ENCODE measurements at places on chromosomes 7 and 10.
A peak's percentile ranks its signal among the peaks of the same experiment; 100 is the strongest.

DNA sequence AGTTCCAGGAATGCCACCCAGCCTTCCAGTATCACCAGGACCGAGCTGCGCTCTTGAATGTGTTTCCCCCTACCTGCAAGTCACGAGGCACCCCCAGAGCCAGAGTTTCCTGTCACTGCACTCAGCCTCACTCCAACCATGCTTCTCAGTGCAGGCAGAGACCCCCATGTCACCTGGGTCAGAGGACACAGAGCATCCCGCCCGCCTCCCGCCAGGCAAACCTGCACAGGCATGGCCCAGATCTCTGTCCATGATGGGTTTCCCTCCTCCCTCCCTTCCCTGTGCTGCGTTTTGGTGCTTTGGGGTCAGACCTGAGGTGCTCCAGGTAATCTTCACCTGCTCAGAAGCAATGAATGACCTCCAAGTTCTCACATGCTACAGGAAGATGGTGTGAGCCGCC is 3.1 kb upstream of the RET start:
- DNase-seq, result no peak

DNA sequence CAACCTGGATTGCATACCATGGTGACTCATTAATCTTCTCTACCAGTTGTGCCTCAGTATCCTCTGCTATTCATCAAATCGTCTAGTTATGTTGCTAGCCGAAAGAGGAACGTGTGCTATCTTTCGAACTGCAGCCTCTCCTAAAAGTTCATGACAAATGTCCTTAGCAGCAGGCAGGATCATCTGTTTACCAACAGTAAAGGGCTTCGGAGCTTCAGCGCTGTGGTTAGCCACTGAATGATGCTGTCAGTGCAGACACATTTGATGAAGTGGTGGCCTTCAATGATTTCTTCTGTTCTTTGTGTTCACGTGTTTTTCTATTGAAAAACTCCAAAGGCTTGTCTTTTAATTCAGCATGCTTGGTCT is 68.8 kb downstream of the CSTF2T start:
- no peak for DNase-seq

DNA sequence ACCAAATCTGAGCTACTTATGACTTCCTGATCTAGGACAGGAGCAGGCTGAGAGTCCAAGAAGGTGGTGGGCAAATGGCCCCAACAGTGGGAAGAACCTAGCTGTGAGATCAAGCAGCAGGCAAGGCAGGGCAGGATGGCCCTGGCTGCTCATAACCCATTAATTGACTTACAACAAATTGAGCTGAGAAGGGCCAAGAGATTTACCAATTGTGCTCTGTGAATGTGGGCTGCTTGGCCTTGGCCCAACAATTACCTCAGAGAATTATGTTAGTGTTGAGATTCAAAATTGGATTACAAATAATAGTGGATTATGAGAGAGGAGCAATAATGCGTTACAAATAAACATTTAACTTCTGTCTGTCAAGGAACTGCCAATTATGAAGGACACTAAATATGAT is 956.5 kb downstream of the KCNMA1 start:
- DNase-seq, result no peak

GRCh38 chr7:156751319-156751718 is 110.7 kb downstream of the RNF32 start:
- DNase-seq, result no peak

DNA sequence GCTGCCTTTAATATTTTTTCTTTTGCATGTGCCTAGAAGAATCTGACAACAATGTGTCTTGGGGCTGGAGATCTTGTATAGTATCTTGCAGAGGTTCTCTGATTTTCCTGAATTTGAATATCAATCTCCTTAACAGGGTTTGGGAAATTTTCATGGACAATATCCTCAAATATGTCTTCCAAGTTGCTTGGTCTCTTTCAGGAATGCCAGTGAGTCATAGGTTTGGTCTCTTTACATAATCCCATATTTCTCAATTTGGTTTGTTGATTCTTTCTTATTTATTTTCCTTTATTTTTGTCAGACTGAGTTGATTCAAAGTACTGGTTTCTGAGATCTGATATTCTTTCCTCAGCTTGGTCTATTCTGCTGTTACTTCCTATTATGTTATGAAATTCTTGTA is 208.7 kb upstream of the GLI3 start:
- no peak for DNase-seq

DNA sequence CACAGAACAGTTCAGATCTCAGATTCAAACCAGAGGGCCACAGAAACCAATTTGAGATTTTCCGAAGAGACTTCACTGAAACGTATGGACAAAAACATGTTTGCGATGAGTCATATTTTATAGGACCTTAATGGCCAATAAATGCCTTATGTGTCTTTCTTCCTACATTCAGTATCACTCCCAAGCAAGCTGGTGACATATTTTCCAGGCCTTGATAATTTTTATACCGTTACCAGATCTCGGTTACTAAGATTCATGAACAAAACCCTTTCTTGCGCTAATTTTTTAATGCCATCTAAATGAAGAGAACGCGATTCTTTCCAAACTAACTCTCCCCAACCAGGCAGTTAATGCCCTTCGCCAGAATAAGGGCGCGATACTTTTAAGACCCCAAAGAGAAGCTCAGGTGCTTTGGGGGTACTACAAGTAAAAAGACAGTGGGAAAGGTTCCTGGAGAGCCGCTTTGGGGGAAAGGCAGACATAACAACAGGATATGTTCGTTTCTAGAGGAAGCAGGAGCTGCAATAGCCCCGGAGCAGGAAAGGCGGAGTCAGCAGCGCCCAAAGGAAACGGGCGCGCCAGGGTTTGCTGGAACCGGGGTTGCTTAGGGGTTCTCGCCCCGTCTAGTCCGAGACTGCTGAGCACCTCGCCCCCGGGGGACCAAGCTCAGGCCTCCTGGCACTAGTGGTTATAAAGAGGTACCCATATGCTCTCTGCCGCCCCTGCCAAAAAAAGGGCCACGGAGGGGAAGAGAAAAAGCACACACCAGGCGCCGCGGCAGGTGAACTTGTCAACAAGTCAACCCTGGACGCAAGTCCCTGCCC is 884 bp downstream of the ICA1 start:
- peak; percentile 59 for DNase-seq

DNA sequence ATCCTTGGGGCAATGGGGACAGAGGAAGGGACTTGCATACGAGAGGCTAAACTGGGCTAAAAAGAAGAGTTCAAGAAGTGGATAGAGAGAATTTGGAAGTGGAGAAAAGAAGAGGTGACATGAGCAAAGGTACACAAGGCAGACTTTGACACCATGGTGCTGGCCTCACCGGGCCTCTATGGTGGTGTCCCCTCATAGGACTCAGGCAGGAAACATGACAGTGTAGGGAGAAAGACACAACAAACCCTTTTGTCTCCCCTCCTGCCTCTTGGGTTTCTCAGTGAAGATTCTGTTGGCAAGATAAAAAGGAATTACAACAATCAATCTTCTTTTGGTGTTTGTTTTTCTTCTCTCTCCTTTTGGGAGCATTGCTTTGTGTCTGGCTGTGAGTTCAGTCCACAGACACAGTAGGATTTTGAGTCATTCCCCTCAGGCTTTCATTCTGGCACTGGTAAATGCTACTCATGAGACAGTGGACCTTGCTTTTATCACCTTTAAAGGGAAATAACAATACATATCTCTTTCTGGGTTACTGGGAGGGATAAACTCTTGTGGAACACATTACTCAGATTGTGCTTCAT is 827.7 kb downstream of the TNS3 start:
- DNase-seq, result no peak

GRCh38 chr7:77565917-77566316 is 28.8 kb downstream of the PTPN12 start:
- DNase-seq, result no peak

- no peak for DNase-seq
Observed at GRCh38 chr10:99532687-99533495, at the start of gene NKX2-3. Gene NKX2-3, plus strand, starts transcription at chr10:99532942. Its CDS starts 190 bp downstream, at chr10:99533132.

DNA sequence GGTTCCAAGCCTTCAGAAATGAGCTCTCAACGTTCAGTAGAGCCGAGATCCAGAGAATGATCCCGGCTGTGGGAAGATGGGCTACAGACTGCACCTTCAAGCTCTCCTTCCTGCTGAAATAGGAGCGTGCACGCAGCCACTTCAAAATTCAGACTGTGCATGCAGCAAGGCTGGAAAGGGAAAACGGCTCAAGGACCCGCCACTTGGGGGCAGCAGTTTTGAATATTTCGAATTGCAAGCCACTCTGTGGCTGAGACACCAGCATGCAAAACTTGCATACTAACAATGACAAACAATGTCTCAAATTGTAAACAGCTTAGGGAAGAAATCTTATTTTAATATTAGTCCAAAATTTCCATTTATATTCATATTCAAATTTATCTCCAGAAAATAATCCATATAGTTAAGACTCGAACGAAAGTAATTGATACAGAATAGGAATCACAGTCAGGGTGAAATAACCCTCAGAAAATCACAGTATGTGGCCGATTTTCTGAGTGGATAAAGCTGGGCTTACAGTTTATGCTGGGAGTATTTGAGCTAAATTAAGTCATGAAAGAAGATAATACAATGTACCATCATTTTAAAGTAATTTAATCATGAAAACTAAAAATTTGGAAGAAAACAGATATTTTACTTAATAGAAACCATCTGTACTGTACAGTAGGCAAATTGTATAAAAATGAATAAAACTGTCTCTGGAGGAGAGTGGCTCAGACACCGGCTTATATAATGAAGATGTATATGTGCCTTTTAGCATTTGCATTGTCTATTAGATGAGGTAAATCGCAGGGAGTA is 137.9 kb upstream of the MKI67 start:
- peak; percentile 66 for DNase-seq

- no peak for DNase-seq
Observed at GRCh38 chr7:34734771-34735170, 76.8 kb downstream of the NPSR1 start.

GRCh38 chr7:33399528-33400213 is 270.3 kb downstream of the BBS9 start:
- no peak for DNase-seq

DNA sequence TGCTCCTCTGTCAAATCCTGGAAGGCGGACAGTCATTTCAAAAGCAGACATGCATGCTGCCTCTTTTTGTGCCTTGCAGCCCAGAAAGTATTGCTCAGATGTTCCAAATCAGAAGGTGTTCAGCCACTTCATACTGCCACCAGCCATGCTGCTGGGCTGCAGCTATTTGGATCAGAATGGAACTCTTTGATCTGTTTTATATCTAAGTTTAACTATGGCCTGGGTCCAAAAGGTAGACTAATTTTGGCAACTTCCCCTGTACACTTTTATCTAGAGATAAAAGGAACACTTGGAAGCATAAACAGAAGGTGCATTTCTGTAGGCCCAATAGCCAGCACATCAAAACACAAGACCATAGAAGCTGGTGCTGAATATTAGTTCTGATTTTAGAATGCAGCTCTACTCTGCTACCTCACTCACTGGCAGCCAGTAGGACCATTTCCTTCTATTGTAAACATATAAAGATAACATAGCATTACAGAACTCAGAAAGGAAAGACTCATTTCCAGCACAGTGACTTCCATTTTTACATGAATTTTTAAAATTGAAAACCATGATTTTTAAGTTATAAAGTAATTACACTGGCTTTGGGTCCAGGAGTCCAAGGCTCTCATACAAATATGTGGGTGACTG is 143.1 kb upstream of the CAV2 start:
- peak; percentile 65 for DNase-seq

- no peak for DNase-seq
Observed at GRCh38 chr10:103803941-103804340, 51.4 kb downstream of the SH3PXD2A start.

DNA sequence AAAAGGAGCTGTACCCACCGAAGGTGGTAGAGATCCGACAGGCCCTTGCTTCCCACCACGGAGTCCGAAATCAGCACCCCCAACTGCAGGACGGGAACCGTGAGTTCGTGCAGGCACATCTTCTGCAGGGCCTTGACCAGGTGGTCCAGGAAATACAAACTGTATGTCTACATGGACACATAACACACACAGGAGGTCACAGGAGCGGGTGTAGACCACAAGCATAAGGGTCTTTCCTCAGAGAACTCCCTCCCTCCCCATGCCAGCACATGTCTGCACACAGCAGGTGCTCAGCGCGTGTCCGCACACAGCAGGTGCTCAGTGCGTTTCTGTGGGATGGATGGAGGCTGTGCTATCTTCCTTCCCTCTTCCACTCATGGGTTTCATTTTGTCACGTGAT is 69.7 kb downstream of the CFAP46 start:
- DNase-seq, result no peak

DNA sequence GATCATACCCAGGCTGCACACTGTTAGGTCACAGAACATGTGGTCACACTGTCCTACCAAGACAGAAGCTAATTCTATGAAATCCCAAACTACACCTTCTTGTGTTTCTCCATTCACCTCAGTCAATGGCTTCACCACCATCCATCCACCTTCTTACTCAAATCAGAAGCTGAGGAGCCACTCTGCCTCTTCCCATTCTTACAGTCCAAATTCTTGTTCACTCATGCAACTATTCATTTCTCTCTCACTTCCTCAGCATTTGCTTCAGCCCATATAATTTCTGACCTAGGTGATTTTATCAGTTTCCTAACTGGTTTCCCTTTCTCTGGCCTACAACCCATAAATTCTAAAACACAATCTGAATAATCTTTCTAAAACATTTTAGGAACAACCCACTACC is 229.2 kb downstream of the LRRN3 start:
- DNase-seq, result no peak

All from thyroid gland (tissue), 4 donors.